Muscle of leg (tissue), 16 donors: ENCODE measurements at places on chromosomes 5 and 9. TPM values are rescaled to one million over a fixed set of nuclear protein-coding genes. Genes with fewer than 3 reads are reported as not detected.

GRCh38 chr9:125784286-125785049 is 37.3 kb downstream of the PBX3 start:
- no peak overlapping the region for H3K4me3 ChIP-seq
- H3K27me3 ChIP-seq: no peaks in the 10 kb centered on the region
- H3K27ac ChIP-seq: no peak overlapping the region
- H3K36me3 ChIP-seq: no peaks in the 10 kb centered on the region
- no peaks in the 10 kb centered on the region for H3K4me1 ChIP-seq

GRCh38 chr9:134066526-134066912 is 1.3 kb downstream of the BRD3 start:
- H3K4me1 ChIP-seq: peaks cover 55% of the 10 kb centered on the region
- peak overlapping the region; percentile 88 for H3K27ac ChIP-seq
- H3K4me3 ChIP-seq: peak overlapping the region; percentile 84
- DNase-seq: peak; percentile 55
- peaks cover 21% of the 10 kb centered on the region for H3K27me3 ChIP-seq

DNA sequence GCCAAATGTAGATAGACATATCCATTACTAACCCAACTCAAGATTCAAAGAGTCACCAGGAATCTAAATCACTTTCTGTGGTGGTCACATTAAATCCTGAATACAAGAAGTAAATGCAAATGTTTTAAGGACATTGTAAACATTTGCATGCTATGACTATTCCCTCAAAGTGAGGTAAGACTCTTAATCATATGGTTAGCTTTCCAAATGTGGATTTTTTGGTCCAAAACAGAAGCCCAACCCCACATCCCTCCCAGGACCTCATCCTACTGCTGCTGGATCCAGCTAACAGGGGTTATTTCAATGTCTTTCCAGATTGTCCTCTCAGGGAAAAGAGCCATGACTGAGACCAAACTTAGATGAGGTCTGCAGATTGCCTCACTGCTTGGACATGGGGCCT is 228.1 kb upstream of the PANK3 start:
- no peaks in the 10 kb centered on the region for H3K36me3 ChIP-seq
- H3K4me1 ChIP-seq: peaks cover 2% of the 10 kb centered on the region
- H3K27me3 ChIP-seq: peaks cover 6% of the 10 kb centered on the region
- no peak overlapping the region for H3K27ac ChIP-seq
- peak; percentile 78 for DNase-seq

- DNase-seq: no peak
- H3K36me3 ChIP-seq: no peaks in the 10 kb centered on the region
- H3K4me1 ChIP-seq: peaks cover 24% of the 10 kb centered on the region
- H3K27ac ChIP-seq: no peak overlapping the region
These were observed 175.0 kb downstream of the AUH start for GRCh38 chr9:91186632-91187108.

TRIM36 gene
- total RNA-seq: 2.0 TPM

ZNF618 gene
- total RNA-seq: 6.4 TPM

GRCh38 chr5:153365547-153365946 is 124.9 kb upstream of the GRIA1 start:
- H3K4me3 ChIP-seq: no peak overlapping the region
- no peaks in the 10 kb centered on the region for H3K36me3 ChIP-seq
- DNase-seq: no peak

EDIL3 gene
- total RNA-seq: 7.6 TPM
